ENCODE measurements at places on chromosomes 6 and 20.
A peak's percentile ranks its signal among the peaks of the same experiment; 100 is the strongest.

DNA sequence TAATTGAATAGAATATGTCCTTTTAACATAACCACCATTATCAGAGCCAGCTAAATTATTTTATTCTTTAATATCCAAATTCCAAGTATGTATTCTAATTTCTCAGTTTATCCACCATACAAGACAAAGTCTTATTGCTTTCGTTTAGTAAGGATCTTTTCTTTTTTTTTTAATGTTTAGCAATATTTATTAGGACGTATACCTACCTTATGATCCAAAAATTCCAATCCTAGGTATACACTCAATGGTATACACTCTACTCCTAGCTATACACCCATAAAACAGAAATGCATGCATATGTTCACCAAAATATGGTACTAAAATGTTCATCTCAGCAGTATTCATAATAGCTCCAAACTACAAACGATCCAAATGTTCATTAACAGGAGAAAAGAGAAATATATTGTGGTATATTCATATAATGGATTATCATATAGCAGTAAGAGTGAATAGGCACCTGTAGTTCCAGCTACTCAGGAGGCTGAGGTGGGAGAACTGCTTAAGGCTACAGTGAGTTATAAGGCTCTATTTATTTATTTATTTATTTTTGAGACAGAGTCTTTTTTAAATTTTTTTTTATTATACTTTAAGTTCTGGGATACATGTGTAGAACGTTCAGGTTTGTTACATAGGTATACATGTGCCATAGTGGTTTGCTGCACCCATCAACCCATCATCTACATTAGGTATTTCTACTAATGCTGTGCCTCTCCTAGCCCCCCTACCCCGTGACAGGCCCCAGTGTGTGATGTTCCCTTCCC lies 17.3 kb downstream of the TNFAIP3 start:
- no peak for DNase-seq

DNA sequence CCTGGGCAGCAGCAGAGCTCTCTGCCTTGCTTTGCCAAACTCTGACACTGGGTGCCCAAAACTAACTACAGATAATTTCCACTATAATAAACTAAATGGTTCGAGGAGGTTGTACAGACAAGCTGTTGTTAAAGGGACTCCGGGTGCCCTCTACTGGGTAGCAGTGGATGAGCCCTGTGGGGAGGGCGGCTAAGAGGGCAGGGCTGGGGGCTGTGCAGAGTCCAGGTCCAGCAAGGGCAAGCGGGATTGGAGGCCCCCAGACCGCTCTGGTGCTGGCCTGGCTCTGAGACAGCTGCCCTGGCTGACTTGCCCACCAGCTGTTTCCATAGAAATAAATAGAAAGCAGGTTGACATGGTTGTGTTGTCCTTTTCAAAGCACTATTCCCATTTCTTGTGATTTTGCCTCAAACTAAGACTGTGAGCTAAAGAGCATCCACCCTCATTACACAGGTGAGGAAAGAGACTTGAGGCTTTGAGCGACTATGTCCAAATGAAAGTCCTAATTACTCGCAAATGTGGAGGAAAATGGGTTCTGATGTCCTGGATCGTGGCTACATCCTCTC lies 167.6 kb upstream of the CST7 start:
- peak; percentile 60 for DNase-seq

DNA sequence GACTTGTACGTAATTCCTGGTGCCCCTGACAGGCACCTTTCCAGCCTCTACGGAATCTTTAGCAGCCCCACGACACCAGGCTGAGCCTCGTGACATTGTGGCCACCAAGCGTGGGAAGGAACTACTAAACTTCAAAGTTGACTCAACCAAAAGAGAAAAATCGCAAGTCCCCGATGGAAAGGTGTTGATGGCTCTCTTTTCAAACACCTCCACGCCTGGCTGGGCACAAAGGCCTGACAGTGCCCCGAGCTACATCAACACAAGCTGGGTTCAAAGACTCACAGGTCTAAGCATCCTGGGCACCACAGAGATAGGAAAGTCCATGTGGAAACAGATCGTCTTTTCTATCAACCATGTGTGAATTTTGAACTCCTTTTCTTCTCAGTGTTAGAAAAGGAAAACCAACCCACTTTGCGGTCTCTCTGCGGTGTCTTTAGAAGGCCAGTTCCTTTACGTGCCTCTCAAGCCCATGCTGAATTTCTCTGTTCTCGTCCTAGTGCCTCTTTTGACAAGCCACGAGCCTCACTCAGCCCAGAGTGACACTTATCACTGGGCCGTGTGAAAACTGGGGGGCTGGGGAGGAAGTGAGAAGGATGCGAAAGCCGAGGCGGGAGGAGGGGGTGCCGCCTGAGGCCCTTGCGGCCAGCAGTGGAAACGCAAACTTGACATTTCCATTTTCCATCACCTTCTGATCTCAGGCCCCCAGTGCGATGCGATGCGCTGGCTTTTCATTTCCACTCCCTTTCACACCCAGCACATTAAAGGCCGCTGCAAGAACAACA lies 59.4 kb downstream of the GFOD1 start:
- DNase-seq = peak; percentile 33

DNA sequence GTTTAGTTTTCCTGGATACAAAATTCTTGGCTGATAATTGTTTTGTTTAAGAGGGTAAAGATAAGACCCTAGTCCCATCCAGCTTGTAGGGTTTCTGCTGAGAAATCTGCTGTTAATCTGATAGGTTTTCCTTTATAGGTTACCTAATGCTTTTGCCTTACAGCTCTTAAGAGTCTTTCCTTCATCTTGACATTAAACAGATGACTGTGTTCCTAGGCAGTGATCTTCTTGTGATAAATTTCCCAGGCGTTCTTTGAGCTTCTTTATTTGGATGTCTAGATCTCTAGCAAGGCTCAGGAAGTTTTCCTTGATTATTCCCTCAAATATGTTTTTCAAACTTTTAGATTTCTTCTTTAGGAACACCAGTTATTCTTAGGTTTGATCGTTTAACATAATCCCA lies 134.0 kb downstream of the MAP3K4 start:
- DNase-seq = no peak

GRCh38 chr6:30740540-30740870 lies 2.0 kb downstream of the FLOT1 start:
- no peak for DNase-seq

DNA sequence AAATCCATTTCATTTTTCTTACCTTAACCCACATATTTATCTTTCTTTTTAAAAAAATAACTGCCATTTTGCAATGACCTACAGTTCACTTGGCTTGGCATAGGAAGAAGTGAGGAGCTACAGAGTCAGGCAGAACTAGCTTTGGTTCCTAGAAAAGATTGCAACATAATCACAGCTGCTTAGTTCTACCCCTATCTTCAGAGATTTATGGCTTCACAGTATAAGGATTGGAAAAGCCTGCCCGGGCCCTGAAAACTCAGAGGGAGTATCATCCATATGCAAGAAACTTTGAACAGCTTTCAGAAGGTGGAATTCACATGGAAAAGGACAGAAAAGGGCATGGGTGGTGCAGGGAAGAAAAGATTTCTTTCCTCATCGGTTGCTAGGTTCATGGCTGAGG lies 774.3 kb upstream of the CHD6 start:
- DNase-seq = no peak

DNA sequence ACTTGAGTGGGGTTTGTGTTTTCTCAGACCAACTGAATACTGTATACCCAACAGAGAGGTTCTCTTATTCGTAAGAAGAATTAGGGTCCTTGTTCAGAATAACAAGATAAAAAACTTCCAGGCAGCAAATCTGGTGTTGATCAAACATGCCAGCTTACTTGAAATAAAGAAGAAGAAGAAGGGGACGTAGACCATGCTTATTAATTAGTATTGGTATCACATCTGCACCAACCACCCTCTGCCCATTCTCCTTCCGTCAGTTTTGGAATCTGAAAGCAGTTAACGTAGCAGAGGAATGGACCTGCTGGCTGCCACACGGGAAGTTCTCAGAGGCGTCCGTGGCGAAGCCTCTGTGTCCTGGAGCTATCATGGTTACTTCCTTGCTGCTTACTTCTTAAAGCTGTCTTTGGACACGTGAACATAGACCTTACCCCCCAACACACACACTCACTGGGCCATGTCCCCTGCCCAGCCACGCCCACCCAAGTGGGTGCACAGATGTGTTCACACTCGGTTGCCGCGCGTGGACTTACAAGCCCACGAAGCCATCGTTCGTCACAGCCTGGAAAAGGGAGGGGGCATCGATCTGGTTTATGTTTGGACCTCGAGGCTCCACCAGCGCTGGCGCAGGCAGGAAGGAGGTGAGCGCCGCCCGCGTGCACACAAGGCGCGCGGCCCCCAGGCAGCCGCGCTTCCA lies 4.1 kb upstream of the DLL1 start:
- DNase-seq = no peak

DNA sequence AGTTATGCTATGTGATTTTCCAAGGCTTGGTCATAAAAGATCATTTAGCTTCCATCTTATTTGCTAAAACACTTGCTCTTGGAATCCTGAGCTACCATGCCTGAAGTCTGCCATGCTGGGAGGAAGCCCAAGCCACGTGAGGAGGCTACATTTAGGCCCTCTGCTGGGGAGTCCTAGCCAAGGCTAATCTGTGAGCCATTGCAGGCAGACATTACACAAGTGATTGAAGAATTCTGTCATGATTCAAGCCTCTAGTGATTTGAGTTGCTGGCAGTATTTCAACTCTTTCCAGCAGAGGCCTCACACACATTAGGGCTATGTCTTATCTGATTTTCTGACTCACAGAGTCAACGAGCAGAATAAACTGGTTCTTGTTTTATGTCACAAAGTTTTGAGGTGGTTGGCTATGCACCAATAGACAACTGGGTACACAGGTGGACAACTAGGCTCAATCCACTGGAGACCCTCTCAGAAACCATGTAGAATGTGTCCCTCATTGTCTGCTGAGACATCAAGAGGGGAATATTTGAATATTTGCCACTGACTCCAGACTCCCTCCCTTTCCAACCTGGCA lies 227.2 kb upstream of the SULF2 start:
- DNase-seq = no peak

DNA sequence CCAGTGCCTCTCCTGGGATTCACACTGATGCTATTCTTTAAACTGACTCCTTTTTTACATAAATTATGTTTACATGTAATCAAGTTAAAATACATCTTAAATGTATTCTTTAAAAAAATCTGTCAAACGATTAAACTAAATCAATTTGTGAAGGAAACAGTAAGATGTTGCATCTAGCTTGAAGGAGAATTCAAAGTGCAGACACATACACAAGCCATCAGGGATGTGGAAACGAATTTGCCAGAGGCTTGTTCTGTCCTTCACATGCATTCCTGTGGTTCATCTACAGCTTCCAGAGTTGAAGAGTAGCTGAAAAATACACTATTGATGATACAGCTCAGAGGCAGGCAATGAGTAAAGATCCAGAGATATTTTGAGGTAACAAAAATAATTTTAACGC lies 7.3 kb upstream of the BPIFB3 start:
- DNase-seq = no peak

DNA sequence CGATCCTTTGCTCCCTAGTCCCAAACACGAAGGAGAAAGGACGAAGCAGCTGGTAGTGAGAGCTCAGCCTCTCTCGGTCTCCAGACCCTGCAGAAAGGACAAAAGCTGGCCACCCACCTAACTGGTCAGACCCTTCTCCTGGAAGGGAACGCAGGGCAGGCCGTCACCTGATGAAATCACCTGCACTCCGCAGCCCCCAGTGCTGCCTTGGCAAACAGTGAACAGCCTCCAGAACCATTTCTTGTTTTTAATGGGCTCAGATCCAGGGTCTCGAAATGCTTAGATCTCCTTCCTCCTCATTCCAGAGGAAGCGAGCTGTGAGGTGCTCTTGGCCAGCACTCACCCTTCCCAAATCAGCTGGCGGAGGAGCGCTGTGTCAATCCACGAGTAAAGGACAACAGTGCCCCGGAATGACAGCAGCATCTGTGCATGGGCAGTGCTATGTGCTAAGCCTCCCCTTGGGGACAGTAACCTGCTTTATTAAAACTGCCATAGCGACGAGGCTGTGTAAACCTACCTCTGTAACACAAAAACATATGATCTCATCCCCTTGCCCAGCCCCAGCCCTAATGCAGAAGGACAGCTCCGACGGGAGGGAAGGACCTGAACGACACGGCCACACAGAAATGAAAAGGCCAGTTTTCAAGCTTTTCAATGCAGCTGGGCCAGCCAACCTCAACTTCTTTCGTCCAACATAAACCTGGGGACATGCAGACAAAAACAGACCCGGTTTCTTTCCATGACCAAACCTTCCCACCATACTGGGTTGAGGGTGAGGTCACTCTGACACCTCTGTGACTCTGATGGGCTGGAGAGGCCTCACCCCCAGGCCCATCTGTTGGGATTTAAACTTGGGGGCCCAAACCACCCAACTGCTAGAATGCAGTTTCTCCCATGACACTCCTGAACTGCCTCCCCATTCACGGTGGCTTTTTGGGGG lies 43.3 kb downstream of the SULF2 start:
- DNase-seq = no peak

DNA sequence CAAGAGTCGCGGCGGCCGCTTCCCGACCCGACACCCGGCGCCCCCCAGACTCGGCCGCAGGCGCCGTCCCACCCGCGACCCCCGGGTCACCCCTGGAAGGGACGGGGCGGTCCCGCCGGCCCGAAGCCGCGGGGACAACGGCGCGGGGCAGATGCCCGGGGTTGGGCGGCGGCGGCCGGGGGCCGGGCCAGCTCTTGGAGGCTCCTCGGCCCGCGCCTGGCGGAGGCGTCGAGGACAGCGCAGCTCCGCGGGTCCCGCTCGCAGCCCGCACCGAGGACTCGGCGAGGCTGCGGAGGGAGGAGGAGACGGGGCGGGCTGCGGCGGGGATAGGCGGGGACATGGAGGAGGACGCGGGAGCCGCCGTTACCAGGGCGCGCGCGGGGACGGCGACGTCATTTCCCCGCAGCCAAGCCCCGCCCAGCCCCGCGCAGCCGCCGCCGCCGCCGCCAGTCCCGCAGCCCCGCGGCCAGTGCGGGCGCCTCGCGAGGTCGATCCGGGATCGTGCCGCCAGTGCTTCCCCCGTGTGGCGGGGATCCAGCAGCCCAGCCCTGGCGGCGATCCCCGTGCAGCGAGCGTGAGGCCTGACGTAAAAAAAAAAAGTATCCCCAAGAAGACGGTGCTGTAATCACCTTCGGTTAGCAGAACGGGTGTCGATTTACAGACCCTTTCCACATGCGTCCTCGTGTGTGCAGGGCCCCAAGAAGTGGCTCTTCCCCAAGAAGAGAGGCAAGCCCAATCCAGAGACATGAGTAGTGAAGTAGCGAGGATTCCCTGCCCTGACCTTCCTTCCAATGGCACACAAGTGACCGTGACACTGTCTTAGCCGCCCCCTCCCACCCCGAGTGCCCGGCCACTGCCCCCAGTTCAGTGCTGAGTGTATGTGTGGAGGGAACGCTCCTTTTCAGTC lies at the start of gene FAM184A:
TSS of gene FAM184A (minus strand) at position 289 of the 907 bp plus-strand sequence. CDS start 365 bp downstream, outside the sequence.
- peak; percentile 82 for DNase-seq

DNA sequence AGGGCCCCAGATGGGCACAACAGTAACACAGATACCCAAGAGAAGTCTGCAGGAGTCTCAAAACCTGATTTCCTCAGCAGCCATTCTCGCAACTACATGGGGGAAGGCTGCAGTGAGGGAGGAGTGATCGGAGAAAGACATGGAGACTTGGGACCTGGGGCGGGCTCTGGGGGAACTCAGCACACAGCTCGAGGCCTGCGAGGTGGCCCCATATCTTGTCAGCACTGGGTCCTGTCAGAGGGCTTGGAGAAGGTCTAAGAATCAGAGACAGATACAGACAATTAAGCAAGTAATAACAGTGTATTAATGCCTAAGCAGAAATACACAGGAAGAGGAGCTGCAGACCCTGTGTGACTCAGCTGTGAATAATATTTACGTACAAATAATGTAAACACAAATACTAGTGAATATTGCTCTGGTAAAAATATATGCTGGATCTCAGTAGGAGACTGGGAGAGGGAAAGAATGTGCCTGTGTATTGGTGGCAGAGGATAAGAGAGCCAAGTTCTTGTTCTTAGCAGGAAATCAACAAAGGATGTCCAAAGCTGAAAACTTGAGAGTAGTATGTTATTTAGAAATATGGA lies 336.2 kb downstream of the ZFAND3 start:
- no peak for DNase-seq
